ENCODE measurements at places on chromosomes 3 and 15.

GRCh38 chr15:82532383-82532990, 7.8 kb downstream of the RPS17 start:
- no peak for DNase-seq

DNA sequence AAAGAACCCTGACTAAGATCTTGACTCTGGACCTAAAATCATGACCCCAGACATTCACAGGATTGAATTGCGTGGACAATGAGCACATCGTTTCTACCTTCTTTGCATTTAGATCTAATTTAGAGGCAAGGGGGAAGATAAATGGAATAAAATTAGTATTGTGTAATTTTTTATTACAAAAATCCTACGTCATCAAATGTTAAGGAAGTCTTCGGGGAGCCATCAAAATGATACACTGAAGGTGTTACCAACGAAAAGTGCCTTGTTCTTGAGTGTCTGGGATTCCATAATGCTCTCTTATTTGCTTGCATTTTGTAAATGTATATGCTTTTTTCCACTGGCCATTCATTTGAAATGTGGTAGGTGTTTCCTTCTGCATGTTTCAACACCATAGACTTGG, 52.8 kb upstream of the C3orf49 start:
- DNase-seq = no peak

- DNase-seq = no peak
Observed at GRCh38 chr15:99057020-99057419, 47.9 kb upstream of the SYNM start.

GRCh38 chr3:101544161-101544850, 17.4 kb upstream of the TRMT10C start:
- DNase-seq = no peak

DNA sequence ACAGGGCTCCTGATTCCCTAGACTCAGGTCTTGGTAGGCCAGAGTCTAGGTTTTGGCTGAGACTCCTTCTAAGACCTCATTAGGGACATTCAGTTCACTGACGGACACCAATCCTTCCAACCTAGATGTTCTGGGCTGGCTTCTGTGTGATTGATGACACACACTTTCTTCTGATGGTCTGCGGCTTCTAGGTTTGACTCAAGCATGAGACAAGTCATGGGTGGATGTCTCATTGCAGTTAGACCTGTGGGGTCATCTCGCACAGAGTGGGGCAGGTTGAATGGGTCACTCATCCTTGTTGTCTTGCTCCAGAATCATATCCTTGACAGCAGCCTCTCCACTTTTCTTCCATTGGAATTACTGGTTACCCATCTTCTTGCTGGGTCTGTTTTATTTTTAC, 35.8 kb downstream of the ARNT2 start:
- no peak for DNase-seq

GRCh38 chr3:112900113-112900512, 53.4 kb upstream of the CD200R1L start:
- DNase-seq = no peak

DNA sequence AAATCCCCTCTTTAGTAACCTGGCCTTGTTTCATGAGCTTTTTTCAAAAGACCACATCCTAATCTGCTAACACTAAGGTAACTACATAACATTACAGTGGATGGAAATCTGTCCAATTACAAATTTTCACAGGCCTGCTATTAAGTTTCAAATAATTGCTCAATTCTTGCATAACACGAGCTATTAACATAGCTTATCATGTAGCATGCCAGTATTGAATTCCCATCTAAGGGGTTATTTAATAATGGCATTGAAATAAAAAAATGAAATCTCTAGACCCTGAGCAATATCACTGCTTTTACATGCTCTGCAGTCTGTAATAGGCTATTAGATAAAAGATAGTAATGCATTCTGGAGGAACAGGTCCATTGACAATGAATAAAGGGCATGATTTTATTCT, 748.3 kb upstream of the NECTIN3 start:
- DNase-seq = no peak

GRCh38 chr3:42666577-42666998, 13.1 kb downstream of the ZBTB47 start:
- DNase-seq = no peak

DNA sequence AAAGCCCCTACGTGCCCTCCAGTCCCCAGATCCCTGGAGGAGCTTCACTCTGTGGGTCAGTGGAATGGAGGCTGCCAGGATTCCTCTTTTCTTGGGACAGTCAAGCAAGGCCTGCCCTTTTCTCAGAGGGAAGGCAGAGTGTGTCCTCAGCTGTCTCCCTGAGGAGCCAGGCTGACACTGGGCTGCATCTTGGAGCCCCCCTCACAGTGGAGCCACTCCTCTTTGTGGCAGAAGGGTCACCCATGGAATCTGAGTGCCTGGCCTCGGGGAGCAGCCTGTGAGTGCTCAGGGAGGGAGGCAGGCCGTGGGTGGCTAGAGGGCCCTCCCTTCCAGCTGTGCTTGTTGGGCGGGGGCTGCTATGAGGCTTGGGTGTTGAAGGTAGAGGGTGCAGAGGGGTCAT, 41.2 kb downstream of the BOC start:
- DNase-seq = no peak

DNA sequence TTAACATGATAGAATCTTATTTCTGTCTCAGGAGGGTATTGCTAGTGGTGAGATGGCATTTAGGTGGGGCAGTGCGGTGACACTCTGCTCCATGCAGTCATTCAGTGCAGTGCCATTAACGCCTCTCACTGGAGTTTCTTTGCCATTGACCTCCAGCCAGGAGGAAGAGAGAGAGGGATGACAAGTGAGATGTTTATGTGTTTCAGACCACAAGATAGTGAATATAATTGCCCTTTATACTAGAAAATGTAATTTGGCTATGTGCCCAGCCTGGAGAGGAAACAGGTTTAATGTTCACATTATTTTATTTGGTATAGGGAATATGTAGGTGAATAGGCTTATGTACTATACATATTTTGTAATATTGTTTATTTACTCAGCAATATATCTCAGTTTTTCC, 84.5 kb downstream of the ZIC1 start:
- DNase-seq = no peak

- DNase-seq = no peak
Observed at GRCh38 chr3:141812084-141812483, 48.9 kb downstream of the GRK7 start.

DNA sequence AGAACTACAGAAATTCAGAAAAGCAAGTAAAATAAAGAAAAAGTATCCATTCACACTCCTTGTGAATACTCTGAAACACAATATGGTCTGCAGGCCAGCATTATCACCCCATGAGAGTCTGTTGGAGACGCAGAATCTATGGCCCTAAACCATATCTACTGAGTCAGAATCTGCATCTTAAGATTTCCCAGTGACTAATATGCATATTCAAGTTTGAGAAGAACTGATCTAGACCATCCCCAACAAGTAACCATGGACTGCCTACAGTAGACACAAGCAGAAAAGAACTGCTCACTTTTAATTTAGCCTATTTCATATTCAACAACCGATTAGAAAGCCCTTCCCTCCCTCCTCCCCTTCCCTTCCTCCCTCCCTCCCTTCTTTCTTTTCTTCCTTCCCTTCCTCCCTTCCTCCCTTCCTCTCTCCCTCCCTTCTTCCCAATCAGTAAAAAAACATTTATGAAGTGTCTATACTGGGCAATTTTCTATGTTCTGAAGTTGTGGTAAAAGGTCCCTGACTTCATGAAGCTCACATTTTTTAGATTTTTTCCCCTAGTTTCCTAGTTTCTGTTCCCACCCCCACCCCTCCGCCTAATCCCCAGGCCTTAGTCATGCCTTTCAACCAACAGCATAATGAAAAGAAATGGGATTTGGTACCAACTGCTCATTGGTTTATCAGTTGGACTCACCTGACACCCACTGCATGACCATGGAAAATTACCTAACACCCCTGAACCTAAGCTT, 125.2 kb downstream of the CNTN3 start:
- DNase-seq = no peak

DNA sequence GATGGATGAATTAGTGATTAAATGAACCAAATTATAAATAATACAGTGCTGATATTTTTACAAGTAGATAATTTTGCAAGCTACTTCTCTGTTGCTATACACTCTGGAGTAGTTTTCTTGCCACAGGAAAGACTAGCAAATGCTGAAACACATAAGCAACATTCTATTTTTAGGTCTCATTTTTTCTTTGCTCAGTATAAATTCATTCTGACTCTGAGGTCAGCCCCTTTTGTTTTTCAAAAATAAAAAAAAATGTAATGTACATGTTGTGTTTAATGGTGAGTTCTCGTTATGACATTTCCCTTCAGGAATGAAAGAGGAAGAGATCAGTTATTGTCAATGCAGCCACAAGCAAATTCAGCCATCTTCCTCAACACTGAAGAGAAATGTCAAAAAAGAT, 24.9 kb downstream of the GJD2 start:
- no peak for DNase-seq

- no peak for DNase-seq
Observed at GRCh38 chr15:49964551-49964950, 154.5 kb downstream of the ATP8B4 start.

DNA sequence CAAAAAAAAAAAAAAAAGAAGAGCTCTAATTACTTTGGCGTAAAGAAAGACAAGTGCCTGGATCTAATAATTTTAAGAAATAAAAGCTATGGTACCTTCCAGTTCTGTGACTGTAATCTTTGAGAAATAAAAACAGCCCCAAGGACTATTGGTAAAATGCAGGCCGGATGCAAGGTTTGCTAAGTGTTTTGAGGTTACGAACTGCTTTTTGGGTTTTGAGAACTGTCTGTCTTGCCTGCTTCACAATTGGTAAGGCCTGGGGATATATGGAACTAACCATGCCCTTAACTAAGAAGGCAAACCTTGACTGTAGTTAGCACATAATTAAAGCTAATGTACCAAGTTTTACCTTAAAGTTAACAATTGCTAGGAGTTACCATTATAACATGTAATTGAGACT, 388.4 kb upstream of the CBLB start:
- no peak for DNase-seq

DNA sequence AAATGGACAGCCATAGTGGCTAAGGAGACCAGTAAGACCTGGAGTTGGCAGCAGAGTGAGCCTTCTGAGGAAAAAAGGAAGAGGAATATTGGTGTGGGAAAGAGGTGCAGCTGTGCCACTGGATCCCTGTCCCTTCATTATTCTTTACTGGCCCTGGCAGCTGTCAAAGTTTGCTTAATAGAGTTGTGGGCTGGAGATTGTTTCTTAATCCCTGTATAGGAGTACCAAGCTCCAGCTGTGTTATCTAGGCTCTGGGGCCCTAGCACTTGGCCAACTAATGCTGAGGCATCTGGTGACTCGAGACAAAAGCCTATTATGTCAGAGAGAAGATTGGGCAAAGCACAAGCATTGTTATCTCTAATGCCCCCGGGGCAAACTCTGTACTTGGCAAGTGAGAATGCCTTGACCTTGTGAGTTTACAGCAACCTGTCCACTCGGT, 61.4 kb downstream of the ZNF609 start:
- no peak for DNase-seq

DNA sequence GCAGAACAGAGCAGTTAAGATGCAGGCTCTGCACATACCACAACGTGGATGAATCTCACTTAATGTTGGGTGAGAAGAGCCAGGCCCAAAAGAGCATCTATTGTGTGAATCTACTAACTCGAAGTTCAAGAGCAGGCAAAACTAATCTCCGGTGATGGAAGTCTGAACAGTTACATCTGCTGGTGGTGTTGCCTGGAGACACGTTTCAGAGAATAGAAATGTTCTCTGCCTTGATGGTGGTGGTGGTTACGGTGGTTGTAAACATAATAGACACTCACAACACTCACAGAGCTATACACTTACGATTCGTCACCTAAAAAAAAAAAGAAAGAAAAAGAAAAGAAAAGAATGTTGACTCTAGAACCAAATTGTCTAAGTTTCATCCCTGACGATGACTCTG, 86.8 kb downstream of the LIPC start:
- DNase-seq = no peak

- no peak for DNase-seq
Observed at GRCh38 chr3:146928421-146929059, 323.4 kb upstream of the PLSCR5 start.

DNA sequence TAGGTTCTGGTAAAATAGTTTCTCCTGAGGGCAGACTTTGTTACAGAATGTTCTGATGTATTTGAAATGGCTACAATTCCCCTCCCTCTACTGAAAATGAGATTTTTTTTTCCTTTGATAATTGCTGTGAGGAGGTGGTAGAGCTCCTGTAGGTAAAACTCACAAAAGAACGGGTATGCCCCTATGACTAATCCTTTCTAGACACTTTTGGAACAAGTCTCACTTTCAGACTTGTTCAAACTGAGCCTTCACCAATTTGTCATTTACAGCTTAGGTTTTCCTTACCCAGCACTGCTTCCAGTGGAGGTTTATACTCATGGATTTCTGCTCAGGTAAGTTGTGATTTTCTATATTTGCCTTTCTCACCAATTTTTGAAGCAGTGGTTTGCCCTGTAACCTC, 115.6 kb downstream of the NLGN1 start:
- no peak for DNase-seq

GRCh38 chr15:62941699-62942098, 100.8 kb upstream of the TPM1 start:
- DNase-seq = no peak

GRCh38 chr3:23051240-23052140, 151.6 kb upstream of the UBE2E2 start:
- no peak for DNase-seq

- DNase-seq = no peak
Observed at GRCh38 chr3:126417515-126417914, 22.8 kb downstream of the CFAP100 start.

GRCh38 chr3:67976663-67977062, 322.3 kb upstream of the SUCLG2 start:
- DNase-seq = no peak

- no peak for DNase-seq
Observed at GRCh38 chr3:14120111-14120920, 4.4 kb downstream of the CHCHD4 start.

- DNase-seq = no peak
Observed at GRCh38 chr15:51117270-51117669, 22.6 kb upstream of the TNFAIP8L3 start.

GRCh38 chr15:63447017-63447676, 57.2 kb upstream of the USP3 start:
- DNase-seq = no peak

DNA sequence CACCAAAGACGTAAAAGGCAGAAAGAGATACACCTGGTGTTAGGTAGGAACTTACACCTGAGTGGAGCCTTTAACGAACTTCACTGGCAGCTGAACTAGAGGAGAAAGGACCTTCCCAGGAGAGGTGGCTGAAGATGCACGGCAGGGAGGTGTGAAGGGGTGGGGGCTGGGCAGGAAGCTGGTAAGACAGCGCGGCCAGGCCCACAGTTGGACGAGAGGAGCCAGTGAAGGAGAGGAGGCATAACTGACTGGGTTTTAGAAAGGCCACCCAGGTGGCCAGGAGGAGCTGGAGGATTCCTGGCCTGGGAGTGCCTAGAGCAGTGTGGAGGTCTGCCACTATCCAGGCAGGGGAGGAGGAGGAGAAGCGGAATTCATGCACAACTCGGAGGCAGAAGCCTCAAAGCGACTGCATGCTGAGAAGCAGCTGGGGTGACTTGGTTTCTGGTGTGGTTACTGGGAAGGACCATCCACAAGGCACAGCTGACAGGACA, 51.9 kb downstream of the SLC41A3 start:
- DNase-seq = no peak

DNA sequence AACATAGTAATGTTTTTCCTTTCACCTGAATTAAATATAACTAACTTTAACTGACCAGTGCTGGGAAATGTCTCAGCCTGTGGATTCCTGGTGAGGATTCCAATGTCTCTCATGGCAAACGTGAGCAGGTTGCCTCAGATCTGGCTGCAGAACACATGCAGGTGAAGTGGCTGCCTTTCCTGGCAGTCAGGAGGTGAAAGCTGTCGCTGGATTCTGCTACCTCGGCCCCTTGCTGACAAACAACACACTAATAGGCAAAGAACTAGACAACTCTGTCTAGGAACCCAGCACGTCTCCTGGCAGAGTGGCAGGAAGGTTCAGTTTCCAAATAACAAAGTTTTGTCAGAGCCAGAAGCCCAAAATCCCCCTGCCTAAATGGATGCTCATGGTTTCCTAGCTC, 400.8 kb upstream of the PPP2R3A start:
- DNase-seq = no peak

Measured in activated CD8-positive, alpha-beta memory T cell treated with anti-CD3 and anti-CD28 coated beads for 48 hours (primary cell).